ENCODE measurements at places on chromosomes 13 and 19.

- DNase-seq = no peak
Measured at GRCh38 chr13:31521435-31521834, 217.9 kb upstream of the RXFP2 start.

GRCh38 chr19:49064029-49064629 is 489 bp downstream of the NTF4 start:
- DNase-seq = no peak

DNA sequence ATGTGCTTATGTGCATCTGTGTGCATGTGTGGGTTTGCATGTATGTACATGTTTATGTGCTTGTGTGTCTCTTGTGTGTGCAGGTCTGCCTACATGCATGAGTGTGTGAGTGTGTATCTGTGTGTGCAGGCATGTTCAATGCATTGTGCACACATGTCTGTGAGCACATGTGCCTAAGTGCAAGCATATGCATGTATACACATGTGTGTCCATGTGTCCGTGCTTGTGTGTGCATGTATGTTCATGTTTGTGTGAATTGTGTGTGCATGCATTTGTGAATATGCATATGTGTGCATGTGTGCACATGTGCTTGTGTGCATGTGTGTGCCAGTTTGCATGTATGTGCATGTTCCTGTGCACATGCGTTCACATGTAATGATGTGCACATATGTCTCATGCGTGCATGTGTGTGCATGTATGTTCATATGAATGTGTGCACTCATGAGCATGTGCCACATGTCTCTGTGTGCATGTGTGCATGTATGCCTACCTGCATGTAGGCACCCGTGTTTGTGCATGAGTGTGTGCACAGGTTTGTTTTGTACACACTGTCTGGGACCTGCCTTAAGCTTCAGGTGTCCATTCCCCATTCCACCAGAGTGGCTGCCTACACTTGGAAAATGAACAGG is 32.1 kb upstream of the PTPRS start:
- DNase-seq = no peak

- no peak for DNase-seq
Measured at GRCh38 chr19:30911491-30911890, 437.7 kb downstream of the TSHZ3 start.

Data from Kasumi-1 (cell line).